ENCODE measurements at places on chromosomes 4 and X. TPM values are rescaled to one million over a fixed set of nuclear protein-coding genes. Genes with fewer than 3 reads are reported as not detected.

Gene GPAT3
- total RNA-seq: 0.59 TPM

Gene GABRG1
- 0.07 TPM for total RNA-seq

Gene FANCB
- 12.2 TPM for total RNA-seq

Gene PRSS12
- 14.9 TPM for total RNA-seq

Data from H7 (cell line).